ENCODE measurements at places on chromosomes 12 and 14. TPM values are rescaled to one million over a fixed set of nuclear protein-coding genes. Genes with fewer than 3 reads are reported as not detected.

AJUBA gene
- total RNA-seq: 0.74 TPM

- DNase-seq: no peak
Observed at GRCh38 chr14:95515080-95515489, 1.4 kb downstream of the SYNE3 start.

GRCh38 chr14:23125933-23126524 lies 7.0 kb upstream of the CEBPE start:
- no peak for DNase-seq

- no peak for DNase-seq
Observed at GRCh38 chr14:65045006-65045405, 57.3 kb downstream of the MAX start.

GRCh38 chr12:78442454-78442801 lies 422.1 kb upstream of the SYT1 start:
- no peak for DNase-seq

- no peak for DNase-seq
Observed at GRCh38 chr12:69816082-69816481, 8.9 kb upstream of the MYRFL start.

GRCh38 chr12:107903341-107904061 lies 129.0 kb downstream of the ASCL4 start:
- peak; percentile 70 for DNase-seq

DNA sequence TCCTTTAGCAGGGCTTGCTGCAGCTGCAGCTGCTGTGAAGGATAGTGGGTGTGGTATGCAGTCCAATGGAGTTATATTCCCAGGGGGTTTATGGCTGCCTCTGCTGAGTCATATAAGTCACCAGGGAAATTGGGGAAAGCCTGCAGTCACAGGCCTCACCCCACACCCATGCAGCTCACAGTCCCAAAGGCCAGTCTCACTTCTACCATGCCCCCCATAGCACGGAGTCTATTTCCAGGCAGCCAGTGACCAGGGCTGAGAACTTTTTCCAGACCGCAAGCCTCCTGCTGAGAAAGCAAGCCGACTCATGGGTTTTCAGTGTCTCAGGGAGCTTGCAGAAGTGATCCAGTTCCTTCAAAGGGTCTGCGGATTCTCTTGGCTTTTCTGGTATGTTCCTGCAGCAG lies 322.4 kb upstream of the CLEC14A start:
- DNase-seq: no peak

Measured in activated CD8-positive, alpha-beta T cell treated with anti-CD3 and anti-CD28 coated beads, Interleukin-2, amount 10 ng/mL, durations not matched to agents 7 days and 5 days (primary cell).